ENCODE measurements at places on chromosomes 7 and 10.

- DNase-seq: no peak
These were observed 115.9 kb upstream of the ADAM12 start for GRCh38 chr10:126504063-126504760.

- DNase-seq: no peak
These were observed 92.0 kb upstream of the BMPER start for GRCh38 chr7:33813331-33813730.

DNA sequence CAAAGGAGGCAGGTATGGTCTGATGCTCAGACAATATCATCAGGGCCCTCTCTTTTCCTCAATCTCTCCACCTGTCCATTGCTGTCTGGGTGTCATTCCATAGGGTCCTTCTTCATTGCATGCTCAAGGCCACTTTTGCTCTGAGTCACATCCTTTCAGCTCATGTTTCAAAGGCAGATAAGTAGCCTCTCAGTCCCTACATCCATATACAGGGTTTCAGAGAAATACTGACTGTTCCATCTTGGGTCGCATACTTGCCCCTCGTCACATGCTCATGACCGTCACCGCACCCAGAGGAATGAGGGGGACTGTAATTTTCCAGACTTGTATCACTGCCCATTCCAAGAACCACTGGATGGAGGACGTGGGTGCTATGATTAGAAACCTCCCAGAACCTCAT lies 93.4 kb downstream of the FAM107B start:
- DNase-seq: no peak

- DNase-seq: no peak
These were observed 22.2 kb downstream of the TMEM209 start for GRCh38 chr7:130182990-130183389.

DNA sequence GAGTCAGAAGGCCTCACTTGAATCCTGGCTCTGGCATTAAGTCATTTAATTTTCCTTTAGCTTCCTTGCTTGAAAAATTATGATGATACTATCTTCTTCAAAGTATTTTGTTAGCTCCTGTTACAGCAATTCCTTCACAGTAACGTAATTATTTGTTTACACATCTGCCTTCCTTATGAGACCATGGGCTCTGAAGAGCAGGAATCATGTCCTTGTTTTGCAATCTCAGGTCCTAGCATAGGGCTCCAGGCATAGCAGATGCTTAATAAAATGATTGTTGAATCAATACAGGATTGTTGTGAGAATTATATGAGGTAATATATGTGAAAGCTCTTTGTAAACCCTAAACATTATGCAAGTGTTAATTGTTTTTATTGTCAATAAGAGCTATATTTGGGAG lies 25.5 kb downstream of the KLHDC10 start:
- DNase-seq: no peak

DNA sequence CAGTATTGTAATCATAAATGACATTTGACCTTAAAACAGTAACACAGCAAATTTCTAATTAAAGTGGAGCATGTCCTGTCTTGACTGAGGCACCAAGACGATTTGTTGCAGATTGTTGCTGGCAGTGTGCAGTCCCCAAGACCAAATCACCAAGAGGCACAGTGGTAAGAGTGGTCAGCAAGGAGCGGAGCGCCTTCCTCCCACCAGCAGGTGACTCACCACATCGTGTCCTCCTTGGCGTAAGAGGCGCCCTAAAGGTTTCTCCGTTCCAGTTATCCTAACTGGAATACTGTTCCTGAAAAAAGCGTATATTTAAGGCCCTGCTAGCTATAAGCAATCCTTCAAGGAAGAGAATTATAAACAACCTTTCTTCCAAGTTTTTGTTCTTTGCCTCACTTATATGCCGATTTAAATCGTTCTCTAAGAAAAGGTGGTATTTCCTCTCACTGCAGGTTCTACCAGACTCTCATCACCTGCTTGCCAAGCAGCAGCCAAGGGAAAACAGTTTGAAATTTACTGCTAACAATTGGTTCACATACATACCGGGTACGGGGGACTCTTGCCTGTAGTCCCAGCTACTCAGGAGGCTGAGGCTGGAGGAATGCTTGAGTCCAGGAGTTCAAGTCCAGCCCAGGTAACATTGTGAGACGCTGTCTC lies 10.7 kb upstream of the REPIN1 start:
- DNase-seq: no peak

- peak; percentile 26 for DNase-seq
These were observed 816 bp upstream of the LRRC4 start for GRCh38 chr7:128031901-128032604.

DNA sequence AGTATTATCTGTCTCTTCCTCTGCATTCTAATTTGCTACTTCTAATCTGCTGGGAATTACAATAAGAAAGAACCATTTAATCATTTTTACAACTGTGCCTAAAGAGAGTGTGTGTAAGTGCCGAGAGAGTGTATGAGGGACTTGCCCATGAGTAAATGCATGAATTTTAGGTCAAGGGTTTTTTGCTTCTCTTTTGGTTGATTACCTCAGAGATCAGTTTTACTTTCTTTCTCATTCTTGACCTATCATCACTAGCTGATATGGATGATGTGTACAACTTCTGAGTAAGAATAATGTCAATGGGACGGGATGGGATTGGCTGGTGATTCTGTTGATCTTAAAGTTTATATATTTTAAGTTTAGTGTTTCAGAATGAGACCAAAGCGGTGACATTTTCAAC lies 47.8 kb downstream of the IKZF1 start:
- DNase-seq: no peak

- no peak for DNase-seq
These were observed 30.8 kb upstream of the KNDC1 start for GRCh38 chr10:133129071-133129858.

- no peak for DNase-seq
These were observed 28.4 kb upstream of the FOXL3 start for GRCh38 chr7:261341-262250.

DNA sequence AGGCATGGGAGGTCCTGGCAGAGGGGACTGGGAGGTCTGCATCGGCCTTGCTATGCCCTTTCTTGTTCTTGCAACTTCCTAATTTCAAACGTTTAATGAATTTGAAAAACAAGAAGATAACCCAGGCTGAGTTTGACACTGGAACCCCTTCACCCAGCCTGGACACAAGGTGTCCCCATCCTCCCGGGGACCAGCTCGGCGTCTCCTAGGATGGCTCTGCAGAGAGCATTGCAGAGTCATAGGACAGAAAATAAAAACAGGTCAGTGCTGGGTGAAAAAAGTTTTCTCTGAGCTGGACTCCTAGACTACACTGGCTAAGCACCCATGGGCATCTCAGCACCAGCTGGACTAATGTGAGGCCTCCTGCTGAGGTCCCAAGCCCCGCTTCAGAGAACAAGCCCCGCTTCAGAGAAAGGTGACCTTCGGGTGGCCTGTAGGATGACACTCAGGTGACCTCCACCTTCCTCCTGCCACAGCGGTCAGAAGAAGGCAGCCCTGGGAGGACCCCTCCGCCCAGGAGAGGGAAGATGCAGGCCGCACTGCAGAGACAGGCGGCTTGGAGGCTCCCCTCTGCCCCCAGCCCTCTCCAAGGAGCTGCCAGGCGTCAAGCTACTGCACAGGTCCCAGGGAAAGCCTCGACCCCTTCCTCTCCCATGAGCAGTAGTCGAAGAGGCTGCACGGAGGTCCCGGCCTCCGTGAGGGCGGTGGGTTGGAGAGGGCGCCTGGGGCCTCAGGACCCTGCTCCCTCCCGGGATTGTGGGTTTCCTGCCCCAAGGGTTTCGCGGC lies 9.3 kb upstream of the UNCX start:
- no peak for DNase-seq

DNA sequence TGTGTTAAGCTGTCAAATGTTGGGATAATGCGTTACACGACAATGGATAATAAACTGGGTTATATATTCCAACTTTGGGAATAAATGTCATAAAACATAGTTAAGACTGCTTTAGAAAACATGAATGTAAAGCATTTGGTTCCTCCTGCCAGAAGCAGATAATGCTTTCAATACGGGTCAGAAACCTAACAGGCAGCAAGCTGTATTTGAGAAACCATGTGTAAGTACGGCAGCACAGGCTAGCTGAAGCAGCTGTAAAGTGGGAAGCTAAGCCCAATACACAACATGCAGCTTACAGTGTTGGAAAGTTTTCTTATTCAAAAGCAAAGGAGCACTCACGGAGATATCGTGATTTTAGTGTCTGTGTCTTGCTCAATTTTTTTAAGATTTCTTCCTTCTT lies 46.5 kb downstream of the MALSU1 start:
- DNase-seq: no peak

- DNase-seq: no peak
These were observed 29.7 kb downstream of the STOX1 start for GRCh38 chr10:68857005-68857404.

DNA sequence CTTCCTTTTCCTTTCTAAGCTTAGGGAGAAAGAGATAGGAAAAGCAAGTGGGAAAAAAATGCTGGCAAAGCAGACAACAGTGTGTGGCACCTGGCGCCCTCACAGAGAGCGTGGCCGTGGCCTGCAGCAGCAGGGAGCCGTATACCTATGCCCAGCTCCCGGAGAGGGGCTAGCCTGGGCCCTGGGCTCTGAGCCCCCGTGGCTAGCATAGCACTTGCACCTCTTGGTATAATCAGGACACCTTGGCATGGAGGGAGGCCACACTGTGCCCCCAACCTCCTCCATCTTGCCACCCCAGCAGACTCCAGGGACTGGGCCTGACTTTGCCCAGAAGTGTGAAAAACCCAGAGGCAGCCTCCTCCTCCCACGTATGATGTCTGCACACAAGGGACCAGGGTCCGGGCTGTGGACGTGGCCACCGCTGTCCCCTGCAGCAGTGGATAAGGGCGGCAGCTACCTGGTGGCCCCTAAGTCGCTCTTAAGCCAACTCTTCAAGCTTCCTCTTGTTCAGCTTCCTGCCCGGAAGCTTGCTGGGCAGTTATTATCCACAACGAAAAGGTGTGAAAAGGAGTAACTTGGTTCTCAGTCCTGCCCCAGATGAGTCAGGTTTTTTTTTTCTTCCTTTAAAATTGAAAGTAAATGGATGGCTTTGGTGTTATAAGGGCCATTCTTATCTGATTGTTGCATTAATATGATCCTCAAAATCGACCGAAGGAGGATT lies 249.1 kb upstream of the PITRM1 start:
- no peak for DNase-seq

- no peak for DNase-seq
These were observed 145.7 kb downstream of the HGF start for GRCh38 chr7:81624021-81624592.

DNA sequence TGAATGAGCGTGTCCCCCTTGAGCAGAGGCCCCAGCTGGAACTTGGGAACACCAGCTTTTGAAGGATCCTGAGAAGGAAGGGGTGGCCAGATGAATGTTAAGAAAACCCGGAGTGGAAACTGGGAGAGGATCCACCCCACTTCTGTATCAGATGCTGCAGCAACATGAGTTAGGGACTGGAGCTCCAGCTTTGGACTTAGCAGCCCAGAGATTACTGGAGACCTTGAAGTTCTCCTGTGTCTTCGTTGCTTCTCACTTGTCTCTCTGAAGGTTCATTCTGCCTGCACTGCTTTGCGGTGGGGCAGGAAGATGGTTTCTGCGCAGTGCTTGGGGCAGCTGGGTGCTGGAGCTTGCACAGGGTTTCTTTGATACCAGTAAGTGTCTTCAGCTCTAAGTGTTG lies 9.3 kb downstream of the TMEM248 start:
- no peak for DNase-seq

DNA sequence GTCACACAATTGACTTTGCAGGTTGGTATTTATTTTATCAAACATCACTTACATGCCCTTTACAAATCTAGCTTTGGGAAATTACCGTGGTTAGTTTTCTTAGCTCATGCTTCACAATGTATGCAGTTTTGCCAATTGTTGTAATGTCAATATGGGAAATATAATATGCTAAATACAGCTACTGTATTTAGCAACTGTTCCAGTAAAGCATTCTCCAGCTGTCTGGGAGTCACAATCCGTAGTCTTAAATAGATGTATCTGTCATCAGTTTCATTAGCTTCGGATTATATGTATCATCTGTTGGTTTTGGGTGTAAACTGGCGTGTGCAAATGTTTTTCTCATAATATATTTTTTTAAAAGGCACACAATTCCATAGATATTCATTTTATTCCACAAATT lies 19.4 kb upstream of the AHR start:
- DNase-seq: no peak

- DNase-seq: no peak
These were observed 12.6 kb upstream of the CPVL start for GRCh38 chr7:29158795-29159423.

DNA sequence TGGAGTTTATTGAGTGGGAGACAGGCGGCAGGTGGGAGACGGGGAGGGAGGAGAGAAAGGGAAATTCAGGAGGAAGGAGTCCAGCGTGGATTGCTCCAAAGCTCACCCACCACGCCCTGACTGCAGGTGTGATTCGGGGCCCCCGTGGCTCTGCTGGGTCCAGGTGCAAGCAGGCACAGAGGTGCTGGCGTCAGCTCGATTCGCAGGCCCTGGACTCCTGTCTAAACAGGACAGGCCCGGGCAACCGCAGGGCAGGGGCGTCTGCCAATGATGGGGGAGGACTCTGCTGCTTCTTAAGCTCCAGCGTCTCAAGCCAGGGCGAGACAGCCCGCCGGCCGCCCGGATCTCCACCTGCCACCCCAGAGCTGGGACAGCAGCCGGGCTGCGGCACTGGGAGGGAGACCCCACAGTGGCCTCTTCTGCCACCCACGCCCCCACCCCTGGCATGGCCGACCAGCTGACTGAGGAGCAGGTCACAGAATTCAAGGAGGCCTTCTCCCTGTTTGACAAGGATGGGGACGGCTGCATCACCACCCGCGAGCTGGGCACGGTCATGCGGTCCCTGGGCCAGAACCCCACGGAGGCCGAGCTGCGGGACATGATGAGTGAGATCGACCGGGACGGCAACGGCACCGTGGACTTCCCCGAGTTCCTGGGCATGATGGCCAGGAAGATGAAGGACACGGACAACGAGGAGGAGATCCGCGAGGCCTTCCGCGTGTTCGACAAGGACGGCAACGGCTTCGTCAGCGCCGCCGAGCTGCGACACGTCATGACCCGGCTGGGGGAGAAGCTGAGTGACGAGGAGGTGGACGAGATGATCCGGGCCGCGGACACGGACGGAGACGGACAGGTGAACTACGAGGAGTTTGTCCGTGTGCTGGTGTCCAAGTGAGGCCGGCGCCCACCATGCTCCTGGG lies at the start of gene CALML3:
Gene CALML3 (plus strand): TSS at position 321 of the 920 bp plus-strand sequence. CDS start 125 bp downstream, at position 446.
- DNase-seq: no peak

DNA sequence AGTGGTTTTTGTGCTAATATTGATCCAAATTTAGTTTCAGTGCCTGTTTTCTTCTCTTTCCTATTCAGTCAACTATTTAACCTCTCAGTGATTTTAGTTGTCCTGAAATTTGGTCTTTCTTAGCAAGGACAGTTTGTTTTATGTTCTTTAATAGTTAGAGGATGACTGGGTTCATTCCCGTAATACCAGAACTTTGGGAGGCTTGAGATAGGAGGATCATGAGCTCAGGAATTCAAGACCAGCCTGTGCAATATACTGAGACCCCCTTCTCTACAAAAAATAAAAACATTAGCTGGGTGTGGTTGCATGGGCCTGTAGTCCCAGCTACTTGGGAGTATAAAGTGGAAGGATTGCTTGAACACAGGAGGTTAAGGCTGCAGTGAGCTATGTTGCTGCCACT lies 148.3 kb downstream of the EXOC4 start:
- no peak for DNase-seq

All from NCI-H187 treated with DMSO at 0.1 percent for 48 hours (cell line).